NCI-H1417 (cell line): ENCODE measurements at places on chromosomes 12 and 14.

DNA sequence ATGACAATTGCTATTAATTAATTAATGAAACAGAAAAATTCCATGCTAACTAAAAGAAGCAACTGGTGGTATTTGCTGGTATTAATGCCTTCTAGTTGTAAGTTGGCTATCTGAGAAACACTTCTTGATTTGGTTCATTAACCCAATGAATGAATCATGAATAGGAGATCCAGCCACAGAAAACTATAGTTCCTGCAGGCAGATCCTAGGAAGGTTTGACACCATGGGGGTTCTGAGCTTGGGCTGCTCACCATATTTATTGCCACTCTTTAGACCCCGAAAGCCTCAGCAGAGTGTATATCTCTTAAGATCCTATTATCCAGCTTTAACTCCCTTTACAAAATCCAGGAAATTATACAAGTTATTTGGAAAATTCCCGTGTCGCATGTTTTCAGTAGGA lies 81.4 kb upstream of the REP15 start:
- DNase-seq = no peak

GRCh38 chr14:59707778-59708561 lies 131.4 kb upstream of the CCDC175 start:
- DNase-seq = no peak

- peak; percentile 96 for DNase-seq
Observed at GRCh38 chr14:76917745-76918255, 91.6 kb downstream of the LRRC74A start.

GRCh38 chr12:66697404-66697803 lies 18.5 kb upstream of the GRIP1 start:
- DNase-seq = no peak

DNA sequence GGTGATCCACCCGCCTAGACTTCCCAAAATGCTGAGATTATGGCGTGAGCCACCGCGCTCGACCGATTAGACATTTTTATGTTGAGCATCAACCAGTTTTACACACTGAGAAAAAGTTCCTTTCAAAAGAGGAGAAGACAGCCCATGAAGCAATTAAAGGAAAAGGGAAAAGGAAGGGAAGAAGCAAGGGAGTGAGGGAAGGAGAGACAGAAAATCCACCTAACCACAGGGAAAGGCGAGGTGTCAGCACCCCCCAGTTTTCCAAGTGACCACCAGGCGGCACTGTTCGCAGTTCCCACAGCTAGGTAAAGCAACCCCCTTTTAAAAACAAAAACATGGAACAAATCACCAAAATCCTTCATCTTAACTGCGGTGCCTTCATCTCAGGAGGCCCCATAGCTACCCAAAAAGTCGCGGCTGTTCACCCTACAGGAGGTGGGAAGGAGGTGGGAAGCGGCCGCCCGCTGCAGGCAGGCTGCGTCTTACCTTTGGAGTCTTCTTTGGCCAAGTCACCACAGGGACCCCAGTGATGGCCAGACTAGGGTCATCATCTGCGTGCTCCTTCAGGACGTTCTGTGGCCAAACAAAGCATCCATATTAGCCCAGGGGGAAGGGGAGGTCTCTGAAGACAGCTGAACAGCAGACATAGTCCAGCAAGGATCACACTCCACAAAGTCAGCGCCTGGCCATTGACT lies 86.6 kb downstream of the KDM2B start:
- DNase-seq = peak; percentile 25

- no peak for DNase-seq
Observed at GRCh38 chr12:109443794-109444193, 33.3 kb downstream of the KCTD10 start.

DNA sequence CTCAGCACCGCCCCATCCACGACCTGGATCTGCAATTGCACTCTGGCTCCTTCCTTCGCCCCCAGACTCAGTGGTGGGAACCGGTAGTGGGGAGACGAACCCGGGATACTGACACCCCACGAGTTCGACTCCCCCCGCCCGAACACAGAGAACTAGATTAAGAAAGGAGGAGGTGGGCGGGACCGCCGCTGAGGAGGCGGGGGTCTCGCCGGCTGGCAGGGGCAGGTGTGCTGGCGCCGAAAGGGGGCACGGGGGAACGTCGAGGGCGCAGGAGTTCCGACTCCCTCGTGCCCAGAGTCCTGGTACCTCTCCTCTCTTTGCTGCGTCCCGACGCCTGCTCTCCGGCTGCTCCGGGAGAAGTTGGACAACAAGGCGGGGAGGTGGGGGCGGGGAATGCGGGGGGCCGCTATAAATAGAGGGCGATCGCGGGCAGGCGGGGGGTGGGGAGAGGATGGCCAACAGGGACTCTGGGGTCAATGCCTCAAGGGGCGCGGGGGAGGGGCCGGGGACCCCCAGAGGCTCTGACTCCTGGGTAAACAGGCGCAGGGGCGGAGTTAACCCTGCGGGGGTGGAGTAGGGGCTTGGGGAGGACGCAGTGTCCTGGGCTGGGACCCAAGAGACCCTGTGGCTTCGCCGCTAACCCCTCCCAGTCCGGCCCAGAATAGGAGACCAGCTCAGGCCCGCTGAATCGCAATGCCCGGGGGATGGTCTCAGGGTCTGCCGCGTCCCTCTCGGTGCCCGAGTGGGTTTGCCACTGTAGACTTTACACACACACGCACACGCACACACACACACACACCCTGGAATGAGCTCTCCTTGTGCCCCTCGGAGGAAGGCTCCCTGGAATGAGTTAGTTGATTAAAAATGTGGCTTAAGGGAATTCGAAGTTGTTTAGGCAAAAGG lies 761 bp upstream of the NDRG2 start:
- no peak for DNase-seq

DNA sequence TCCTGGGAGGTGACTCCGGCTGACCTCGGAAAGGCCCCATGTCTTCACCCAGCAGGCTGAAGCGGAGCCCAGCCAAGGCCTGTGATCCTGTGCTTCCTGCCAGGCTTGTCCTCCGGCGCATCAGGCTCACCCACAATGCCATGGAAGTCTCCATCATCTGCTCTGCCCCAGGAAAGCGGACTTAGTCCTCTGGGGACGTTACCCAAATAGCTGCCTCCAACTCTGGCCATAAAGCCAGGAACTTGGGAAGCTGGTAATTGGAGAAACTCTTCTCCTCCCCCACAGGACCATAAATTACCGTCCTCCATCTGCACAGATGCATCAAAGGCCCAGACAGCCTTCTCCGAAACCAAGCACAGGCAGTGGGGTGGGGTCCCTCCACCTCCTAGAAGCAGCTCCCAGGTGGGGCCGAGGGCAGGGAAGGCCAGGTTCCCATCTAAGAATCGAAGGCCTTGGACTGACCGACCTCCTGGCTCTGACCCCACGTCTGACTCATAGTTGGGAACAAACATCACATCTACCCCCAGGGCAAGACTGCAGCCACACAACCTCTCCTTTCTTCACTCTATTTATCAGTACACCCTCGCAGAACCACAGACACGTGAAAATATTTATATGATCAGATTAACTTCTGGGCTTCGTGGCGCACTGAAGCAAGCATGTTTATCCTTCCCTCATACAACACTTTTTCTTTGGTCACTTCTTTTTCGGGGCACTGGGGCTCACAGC lies 56.4 kb downstream of the PITPNM2 start:
- DNase-seq = peak; percentile 47
